ENCODE measurements at places on chromosomes 1 and 21.

- DNase-seq: no peak
Measured at GRCh38 chr1:202615501-202616354, 94.5 kb downstream of the SYT2 start.

DNA sequence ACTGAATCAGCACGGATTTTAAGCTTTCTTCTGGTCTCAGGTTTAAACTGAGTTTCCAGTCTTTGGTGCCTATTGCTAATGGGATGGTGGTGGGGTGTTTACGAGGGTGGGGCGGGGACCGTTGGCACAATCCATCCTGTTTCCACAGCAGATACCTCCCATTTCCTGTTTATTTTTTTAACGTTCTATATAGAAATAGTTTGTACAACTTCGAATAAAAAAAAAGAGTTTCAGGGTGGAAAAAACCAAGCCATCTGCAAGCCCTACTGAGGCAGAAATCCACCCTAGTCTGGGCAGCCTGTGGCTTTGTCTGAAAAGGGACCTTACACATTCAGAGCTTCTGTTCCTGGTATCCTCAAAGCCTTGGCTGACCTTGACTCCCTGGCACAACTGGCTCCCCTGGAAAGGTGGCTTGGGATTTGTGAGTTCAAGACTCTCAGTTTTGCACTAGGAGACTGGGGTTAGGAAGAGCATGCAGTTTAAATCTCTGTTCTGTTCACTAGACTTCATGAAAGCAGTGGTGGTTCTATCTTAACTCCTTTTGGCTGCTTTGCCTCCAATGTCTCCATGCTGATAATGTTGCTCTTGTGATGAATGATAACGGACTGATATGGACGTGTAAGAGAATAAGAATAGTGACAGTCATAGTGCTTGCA, 46.7 kb downstream of the VANGL2 start:
- DNase-seq: no peak

GRCh38 chr1:193856261-193856660, 669.8 kb upstream of the B3GALT2 start:
- DNase-seq: no peak

DNA sequence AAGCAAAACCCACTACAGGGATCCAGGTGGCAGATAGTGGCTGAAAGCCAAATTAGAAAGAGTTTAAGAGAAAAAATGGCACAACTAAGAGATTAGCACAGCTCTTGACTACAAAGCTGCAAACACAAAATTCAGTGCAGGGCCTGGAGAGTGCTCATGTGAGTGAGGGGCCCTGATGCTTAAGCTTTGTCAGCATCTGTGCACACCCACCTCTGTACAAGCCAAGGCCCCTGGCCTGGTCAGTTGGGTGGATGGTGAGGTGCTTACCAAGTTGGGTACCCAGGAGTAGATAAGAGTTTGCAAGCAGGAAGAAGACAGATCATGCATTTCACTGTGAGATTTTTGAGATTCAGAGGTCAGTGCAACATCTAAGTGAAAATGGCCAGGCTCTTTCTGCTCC, 62.7 kb upstream of the ATP1B1 start:
- no peak for DNase-seq

DNA sequence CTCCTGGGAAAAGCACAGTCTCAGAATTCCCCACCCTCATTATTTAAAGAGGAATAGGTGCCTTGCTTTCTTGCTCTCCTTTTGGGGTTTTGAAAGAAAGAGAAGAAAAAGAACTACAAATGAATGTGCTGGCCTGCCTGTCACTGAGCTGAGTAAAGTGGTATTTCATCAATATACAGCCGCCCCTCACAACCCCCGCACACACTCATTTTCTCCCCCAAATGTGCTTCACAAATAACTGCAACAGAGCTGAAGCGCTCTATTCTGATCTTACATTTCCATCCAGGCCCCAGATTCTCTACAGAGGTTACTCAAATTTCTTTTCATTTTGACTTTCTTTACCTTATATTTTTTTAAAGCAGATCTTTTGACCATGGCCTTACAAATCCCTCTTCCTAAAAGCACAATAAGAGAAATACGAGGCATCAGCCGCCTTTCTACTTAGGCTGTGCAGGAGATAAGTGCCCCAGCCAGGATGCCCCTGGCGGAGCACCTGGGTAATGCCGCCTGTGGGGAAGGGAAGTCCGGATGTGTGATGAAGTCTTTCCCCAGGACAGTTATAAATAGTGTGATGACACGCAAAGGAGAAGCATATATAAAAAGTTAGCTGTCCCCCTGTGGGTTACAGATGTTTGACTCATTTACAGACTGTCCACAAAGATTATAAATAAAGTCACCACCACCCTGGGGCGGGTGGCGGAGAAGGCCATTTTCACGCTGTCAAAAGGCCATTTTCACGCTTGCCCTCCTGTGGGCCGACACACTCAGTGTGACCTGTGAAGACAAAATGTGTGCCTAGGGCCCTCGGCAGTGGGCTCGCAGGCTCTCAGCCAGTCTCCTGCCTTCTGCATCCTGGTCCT, 6.5 kb downstream of the KCNN3 start:
- DNase-seq: no peak

DNA sequence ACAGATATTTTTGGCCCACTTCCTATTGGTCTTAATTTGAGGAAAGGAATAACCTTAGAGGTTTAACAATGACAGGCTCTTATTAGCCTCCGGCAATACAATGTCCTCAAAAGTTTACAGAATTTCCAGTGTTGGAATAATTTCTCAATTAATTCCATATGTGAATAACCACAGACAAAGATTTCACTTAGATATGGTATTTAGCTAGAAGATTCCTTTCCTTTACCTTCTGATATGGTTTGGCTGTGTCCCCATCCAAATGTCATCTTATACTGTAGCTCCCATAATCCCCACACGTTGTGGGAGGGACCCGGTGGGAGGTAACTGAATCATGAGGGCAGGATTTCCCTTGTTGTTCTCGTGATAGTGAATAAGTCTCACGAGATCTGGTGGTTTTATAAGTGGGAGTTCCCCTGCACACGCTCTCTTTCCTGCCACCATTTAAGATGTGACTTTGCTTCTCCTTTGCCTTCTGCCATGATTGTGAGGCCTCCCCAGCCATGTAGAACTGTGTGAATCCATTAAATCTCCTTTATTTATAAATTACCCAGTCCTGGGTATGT, 54.9 kb upstream of the RGS7 start:
- DNase-seq: no peak

Measured in stimulated activated CD4-positive, alpha-beta T cell treated with anti-CD3 and anti-CD28 coated beads, TNF-alpha, amount 100 ng/mL, for 24 hours (primary cell).